ENCODE measurements at places on chromosomes 3 and 15.

DNA sequence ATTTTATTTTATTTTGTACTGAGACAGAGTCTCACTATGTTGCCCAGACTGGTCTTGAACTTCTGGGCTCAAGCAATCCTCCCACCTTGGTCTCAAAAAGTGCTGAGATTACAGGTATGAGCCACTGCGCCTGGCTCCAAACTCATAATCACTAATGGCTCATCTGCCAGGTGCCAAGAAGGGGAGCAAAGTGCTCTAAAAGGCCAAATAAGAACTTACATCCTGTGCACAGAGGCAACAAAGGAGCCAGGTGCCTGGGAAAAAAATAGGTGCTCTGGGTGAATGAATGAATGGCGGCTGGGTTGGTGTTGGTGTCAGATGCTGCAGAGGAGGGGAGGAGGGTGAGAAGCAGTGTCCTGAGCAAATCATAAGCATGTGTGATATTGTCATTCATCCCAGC, 25.9 kb upstream of the ADAMTS7 start:
- DNase-seq = no peak

DNA sequence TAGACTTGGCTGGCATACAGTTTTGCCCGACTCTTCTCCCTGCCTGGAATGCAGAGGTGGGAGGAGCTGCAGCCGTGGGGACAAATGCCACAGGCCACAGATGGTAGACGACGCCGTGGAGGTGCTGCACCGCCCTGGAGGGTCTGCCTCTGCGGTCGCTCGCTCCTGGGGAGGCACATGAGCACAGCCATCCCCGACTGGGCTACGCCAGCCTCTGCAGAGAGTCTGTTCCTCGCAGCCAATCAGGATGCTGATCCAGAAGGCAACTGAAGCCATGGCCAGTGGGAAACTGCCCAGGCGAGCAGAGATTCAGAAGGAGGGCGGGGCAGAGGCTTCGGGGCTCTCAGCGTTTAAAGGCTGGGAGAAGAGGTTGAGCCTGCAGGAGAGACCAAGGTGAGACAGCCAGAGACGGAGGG, 11.9 kb upstream of the LRRC15 start:
- no peak for DNase-seq

GRCh38 chr3:39385456-39386090, 2.4 kb downstream of the SLC25A38 start:
- DNase-seq = no peak

- no peak for DNase-seq
These were observed 472.3 kb upstream of the CBLB start for GRCh38 chr3:106341087-106341486.

- DNase-seq = no peak
These were observed 52.6 kb downstream of the SLC12A6 start for GRCh38 chr15:34284937-34285336.

DNA sequence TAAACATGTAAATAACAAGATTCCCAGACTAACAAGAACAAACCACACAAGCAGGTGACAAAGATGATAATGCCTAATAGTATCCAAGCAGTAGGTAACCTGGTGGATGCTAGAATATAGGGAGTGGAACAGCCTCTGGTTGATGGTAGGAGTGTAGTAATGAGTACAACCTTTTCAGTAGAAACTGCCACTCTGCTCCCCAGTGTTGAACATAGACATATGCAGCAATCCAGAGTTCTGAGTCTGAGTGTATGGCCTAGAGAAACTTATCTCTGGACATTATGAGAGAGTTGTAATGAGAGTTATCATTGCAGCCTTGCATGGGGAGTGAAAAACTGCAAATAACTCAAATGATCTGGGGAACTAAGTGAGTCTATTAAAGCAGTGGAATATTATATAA, 76.1 kb upstream of the ACAD9 start:
- no peak for DNase-seq

DNA sequence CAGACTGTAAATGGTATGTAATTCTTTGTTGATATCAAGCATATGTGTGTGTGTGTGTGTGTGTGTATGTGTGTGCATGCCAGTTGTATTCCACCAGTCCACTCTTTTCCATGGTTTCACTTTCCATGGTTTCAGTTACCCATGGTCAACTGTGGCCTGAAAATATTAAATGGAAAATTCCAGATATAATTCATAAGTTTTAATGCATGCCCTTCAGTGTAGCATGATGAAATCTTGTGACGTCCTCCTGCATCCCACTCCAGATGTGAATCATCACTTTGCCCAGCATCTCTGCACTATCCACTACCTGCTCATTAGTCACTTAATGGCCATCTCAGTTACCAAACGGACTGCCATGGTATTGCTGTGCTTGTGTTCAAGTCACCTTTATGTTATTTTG, 215.9 kb downstream of the GBE1 start:
- no peak for DNase-seq

- DNase-seq = no peak
These were observed 18.7 kb upstream of the MTMR14 start for GRCh38 chr3:9630550-9631139.

DNA sequence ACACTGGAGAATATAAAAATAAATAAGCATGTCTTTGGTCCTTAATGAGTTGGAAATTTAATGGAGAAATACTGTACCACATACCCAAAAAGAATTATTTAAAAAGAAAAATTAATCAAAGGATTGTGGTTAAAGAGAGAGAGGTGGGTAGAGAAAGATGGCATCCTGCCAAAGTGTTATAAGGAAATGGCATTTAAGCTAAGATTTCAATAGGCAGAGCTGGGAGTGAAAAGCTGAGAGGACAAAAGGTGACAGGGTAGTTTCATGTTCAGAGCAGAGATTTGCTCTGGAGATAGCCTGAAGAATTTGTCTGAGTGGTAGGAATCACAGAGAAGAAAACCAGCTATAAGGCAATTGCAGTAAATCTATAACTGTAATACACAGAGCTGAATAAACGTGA, 181.0 kb downstream of the SI start:
- no peak for DNase-seq

GRCh38 chr3:66372681-66373350, 128.0 kb downstream of the LRIG1 start:
- DNase-seq = no peak

DNA sequence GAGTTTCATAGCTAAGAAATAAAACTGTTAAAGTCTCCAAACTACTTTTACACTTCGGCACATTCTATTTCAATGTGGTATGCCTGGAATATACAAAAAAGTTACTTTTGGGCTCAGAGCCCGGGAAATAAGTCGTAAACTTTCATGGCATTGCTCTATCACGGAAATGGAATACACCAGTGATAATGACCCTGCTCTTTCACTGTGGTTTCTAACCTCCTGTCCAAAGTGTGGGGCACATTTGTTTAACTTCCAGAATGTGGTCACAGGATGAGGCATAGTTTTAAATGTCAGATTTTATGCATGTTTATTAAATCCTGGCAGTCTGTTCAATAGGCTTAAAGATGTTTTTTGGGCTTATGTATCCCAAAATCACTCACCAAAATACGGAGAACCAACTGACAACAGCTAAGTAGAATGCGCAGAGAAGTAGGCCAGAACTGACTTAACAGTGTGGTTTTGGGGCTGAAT, 5.1 kb downstream of the CXCR6 start:
- no peak for DNase-seq

- DNase-seq = peak; percentile 97
These were observed 27.0 kb downstream of the HMCES start for GRCh38 chr3:129305592-129306091.

DNA sequence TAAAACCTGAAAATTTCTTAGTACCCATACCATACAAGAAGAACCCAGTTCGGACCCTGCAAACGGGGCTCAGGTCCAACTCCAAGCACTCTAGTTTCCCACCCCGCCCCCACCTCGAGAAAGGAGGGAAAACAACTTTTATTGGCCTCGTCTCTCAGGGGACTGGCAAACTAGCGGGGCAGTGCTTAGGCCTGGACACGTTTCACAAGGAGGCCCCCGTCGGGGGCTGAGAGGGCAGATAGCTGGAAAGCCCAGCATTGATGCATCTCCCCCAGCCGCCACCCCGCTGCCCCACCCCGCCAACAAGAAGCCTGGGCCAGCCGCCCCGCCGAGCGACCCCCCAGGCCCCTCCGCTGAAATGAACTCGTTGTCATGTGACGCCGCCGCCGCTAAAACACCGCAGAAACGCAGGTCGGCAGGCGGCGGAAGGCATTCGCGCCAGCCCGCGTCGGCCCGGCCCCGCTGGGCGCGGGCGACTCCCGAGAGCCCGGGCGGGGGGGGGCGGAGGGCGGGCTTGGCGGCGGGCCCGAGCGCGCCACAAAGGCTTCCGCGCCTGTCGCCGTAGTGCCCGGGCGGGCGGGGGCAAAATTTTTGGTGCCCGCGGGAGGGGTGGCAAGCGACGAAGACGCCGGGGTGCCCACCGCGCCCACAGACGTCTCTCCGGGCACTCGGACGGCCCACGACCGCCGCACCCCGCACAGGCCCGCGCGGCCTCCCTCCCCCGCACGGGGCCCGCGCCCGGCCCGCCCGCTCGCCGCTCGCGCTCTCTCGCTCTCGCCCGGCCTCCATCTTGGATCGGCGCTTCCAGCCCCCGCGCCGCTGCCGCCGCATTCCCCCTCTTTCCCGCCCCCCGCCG, 634 bp downstream of the STAG1 start:
- DNase-seq = peak; percentile 52

- peak; percentile 73 for DNase-seq
These were observed 124.8 kb upstream of the ATP11B start for GRCh38 chr3:182668541-182668940.

DNA sequence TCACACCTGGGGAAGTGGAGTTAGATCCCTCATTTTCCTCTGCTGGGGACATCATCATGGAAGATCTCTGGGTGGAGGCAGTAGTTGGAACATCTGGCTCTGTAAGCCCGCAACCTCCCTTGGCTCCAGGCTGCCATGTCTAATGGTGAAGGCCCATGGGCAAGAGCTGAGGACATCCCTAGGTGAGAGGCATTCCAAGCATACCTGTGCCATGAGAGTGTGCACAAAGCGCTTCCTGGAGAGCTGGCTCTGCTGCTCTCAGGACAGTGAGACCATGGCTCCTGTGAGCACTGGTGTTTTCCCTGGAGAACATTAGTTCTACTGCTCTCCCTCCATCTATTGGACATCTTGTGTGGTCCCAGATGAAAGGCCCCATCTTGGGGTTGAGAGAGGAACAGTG, 7.7 kb downstream of the MAPKAPK3 start:
- no peak for DNase-seq

DNA sequence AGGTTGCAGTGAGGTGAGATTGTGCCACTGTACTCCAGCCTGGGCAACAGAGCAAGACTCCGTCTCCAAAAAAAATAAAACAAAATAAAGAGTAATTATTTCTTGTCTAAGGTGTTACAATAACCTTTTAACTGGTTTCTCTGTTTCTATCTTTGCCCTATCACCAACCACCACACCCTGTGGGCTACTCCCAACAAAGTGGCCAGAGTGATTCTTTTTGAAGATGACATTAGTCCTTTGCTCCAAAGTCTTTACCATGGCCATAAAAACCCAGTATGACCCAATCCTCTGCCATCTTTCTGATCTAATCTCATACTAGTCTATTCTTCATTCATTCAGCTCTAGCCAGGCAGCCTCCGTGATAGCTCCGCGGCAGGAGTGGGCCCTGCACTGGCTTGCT, 62.8 kb downstream of the RFX7 start:
- DNase-seq = no peak

DNA sequence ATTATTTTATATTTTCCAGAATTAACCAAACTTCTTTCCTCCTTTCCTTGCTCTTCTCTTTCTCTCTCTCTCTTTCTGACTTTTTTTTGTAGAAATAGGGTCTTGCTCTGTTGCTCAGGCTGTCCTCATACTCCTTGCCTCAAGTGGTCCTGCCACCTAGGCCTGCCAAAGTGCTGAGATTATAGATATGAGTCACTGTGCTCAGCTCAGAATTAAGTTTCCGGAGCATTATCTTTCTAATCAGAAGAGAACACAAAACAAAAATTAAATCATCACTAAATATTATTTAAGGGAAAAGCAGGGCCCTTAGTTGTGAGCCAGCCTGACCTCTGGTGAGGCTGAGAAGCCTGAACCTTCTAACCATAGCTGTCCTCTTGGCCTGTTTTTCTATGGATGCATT, 168.2 kb downstream of the SOX2 start:
- DNase-seq = no peak

- no peak for DNase-seq
These were observed 32.4 kb upstream of the MME start for GRCh38 chr3:155047672-155048071.

- DNase-seq = no peak
These were observed 232.8 kb downstream of the XXYLT1 start for GRCh38 chr3:195038161-195038560.

- DNase-seq = peak; percentile 19
These were observed 201.9 kb downstream of the TNIK start for GRCh38 chr3:171258316-171258715.

DNA sequence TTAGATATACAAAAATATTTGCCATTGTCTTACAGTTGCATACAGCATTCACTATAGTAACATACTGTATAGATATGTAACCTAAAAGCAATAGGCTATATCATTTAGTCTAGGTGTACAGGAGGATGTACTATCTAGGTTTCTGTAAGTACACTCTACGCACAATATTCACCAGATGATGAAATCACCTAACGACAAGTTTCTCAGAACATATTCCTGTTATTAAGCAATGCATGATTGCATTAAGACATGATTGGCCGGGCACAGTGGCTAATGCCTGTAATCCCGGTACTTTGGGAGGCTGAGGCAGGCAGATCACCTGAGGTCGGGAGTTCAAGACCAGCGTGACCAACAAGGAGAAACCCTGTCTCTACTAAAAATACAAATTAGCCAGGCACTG, 14.5 kb upstream of the PRKCI start:
- DNase-seq = no peak

- no peak for DNase-seq
These were observed 176.9 kb upstream of the PROK2 start for GRCh38 chr3:71961891-71962290.

DNA sequence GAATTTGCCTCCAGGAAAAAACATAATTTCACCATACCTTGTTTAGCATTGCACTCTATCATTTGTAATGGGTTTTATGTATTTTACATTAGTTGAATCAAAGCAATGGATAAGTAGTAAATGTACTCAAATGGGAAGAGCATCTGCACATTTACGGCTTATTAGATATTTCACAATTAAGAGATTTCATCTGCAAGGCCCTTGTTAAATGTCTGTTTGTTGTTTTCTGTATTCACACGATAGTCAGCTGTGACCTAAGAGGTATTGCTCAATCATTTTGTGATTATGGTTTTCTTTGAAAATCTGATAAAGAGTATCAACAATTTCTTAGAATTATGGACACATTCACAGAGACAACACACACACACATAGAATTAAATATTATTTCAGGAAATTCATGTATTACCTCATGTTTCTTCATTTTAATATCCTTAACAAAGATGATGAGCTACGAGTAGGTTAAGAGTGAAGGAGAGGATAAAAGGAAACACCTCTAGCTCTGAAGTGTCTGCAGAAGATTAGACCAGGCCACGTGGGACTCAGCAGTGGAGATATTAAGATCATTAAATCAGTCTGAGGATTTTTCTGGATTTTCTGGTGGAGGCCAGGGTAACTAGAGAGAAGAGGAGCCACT, 121.9 kb upstream of the POU1F1 start:
- DNase-seq = no peak

DNA sequence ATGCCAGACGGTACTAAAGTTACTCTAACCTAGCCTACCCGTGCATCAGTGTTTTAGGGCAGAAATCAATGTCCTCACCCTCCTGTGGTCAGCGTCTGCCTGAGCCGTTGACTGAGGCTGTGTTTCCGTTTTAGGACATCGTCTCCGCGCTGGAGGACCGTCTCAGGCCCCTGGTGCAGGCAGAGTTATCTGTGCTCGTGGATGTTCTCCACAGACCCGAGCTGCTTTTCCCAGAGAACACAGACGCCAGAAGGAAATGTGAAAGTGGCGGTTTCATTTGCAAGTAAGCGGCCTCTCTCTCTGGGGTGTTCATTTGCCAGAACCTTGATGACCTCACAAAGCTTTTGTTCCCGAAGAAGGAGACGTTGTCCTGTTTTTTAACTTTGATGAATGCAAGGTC, 217.0 kb downstream of the ITPR1 start:
- no peak for DNase-seq

Data from RWPE1 (cell line).